ENCODE measurements at places on chromosomes 16 and 17. TPM values are rescaled to one million over a fixed set of nuclear protein-coding genes. Genes with fewer than 3 reads are reported as not detected.

GRCh38 chr17:79529661-79530081 is 81.2 kb downstream of the RBFOX3 start:
- no peak for DNase-seq
- H3K4me3 ChIP-seq, result no peak overlapping the region
- H3K27me3 ChIP-seq, result peaks cover 3% of the 10 kb centered on the region
- H3K4me1 ChIP-seq, result no peaks in the 10 kb centered on the region
- no peaks in the 10 kb centered on the region for H3K36me3 ChIP-seq

- no peak overlapping the region for H3K27ac ChIP-seq
- H3K4me3 ChIP-seq, result no peak overlapping the region
- DNase-seq, result no peak
Measured at GRCh38 chr17:1803280-1803679, 26.4 kb downstream of the SMYD4 start.

PRAC1 gene
- total RNA-seq, result not detected

DNA sequence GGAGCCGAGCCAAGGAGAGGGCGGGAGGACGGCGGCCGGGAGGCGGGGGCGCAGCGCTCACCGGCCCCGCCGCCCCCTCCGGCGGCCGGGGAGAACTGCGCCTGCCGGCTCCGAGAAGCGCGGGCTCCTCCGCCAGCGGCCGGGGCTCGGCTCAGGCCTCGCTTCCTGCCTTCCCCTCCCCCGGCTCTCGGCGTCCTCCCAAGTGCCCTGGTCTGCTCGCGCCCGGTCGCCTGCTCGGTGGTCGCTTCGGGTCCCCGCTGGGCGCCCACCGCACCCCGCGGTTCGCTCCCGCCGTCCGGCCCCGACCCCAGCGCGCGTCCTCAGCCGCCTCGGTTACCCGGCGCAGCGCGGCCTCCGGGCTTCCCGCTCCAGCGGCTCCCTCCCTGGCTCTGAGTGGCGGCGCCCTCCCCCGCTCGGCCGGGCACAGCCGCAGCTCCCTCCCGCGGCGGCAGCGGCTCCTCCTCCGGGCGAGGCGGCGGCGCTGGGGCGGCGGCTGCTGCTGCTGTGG is 313 bp downstream of the UBTF start:
- no peaks in the 10 kb centered on the region for H3K27me3 ChIP-seq
- H3K4me3 ChIP-seq, result peak overlapping the region; percentile 97
- H3K36me3 ChIP-seq, result peaks cover 3% of the 10 kb centered on the region
- DNase-seq, result peak; percentile 91
- H3K4me1 ChIP-seq, result peaks cover 22% of the 10 kb centered on the region

GRCh38 chr16:31130336-31130891 is 5.1 kb downstream of the PRSS8 start:
- no peaks in the 10 kb centered on the region for H3K36me3 ChIP-seq
- H3K4me1 ChIP-seq, result peaks cover 57% of the 10 kb centered on the region
- H3K4me3 ChIP-seq, result no peak overlapping the region
- H3K27ac ChIP-seq, result peak overlapping the region; percentile 98
- no peaks in the 10 kb centered on the region for H3K27me3 ChIP-seq
- no peak for DNase-seq

All from hepatocyte (in vitro differentiated cells).